Heart right ventricle (tissue), 16 donors: ENCODE measurements at places on chromosomes 13 and 19. TPM values are rescaled to one million over a fixed set of nuclear protein-coding genes. Genes with fewer than 3 reads are reported as not detected.

- DNase-seq, result no peak
Observed at GRCh38 chr19:54739587-54740497, 1.5 kb downstream of the KIR2DL3 start.

DNA sequence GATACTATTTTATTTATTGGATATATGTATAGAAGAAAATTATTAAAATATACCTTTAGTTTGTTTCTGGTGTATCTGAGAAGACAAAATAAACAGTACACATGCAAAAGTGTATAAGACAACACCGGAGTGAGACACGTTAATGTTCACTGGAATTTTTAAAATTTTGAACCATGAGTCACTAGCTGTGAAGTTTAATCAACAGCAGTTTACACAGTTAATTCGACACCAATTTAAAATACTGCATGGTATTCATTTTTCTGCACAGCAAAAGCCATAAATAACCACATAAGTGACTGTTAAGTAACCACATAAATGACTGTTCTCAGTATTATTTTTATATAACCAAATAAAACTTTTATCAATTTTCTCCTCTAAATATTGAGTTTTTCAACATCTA, 418.7 kb upstream of the NBEA start:
- no peak for DNase-seq

The ZNF441 gene
- 4.0 TPM for total RNA-seq

- no peak for DNase-seq
Observed at GRCh38 chr13:46817095-46817494, 20.1 kb upstream of the ESD start.

The IGFL2 gene
- not detected for total RNA-seq

- no peak for DNase-seq
Observed at GRCh38 chr13:39663958-39664357, 8.5 kb downstream of the COG6 start.

- DNase-seq, result no peak
Observed at GRCh38 chr19:34241513-34242337, 12.6 kb upstream of the GARRE1 start.

DNA sequence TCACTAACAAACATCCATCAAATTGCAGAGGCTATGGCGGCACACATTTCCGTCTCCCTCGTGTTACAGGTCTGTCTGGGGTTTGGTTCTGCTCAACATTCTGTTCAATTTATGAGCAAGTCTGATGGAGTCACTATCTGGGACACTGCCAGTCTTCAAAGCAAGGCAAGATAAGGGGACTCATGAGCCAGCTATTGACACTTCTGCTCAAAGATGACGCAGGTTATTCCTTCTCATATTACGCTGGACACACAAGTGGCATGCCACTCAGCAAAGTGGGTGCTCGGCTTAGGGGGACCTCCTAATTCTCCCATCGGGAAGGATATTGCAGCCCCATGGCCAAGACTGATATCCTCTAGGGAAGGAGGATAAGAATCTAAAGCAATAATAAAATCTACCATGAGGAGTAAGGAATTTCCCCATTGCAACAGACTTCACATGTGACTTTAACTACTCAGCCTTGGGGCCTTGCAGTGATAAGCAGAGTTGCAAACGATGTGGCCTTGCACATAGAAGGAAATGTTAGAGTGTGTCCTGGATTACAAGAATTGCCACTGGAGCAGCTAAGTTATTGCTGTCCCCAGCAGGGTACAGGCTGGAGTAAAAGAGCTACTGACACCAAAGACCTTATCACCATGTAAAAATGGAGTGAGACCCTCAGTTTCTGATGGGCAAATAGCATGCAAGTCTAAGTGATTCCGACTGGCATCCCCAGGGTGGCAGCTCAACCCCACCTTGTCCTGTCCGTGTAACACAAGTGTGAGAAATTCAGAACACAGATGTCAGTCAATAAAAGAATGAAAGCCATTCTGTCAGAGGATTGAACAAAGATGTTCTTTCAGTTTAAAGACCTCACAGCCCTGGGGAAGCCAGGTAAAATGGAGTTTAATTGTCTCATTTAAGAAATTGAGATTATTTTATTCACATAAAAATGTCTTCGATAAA, 306.1 kb downstream of the IRS2 start:
- DNase-seq, result no peak

The APOE gene
- total RNA-seq, result 10.4 TPM

DNA sequence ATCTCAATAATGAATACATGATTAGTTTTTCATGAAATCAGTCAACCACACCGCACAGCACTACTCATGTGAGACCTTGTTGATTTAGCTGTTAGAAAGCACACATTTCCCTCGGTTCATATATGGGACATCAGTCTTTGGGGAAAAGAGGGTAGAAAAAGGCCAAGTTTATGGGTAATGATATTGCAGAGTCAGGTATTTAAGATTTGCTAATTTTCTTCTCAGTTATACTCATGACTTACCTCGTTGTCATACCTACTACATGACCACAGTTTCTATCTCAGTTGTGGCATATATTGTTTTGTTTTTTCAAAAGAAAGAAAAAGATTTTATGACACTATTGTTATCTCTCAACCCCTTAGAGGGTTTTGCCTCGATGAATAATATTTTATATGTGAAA, 165.6 kb downstream of the POU4F1 start:
- DNase-seq, result no peak

- no peak for DNase-seq
Observed at GRCh38 chr13:105272660-105273631, 1262.5 kb downstream of the EFNB2 start.

DNA sequence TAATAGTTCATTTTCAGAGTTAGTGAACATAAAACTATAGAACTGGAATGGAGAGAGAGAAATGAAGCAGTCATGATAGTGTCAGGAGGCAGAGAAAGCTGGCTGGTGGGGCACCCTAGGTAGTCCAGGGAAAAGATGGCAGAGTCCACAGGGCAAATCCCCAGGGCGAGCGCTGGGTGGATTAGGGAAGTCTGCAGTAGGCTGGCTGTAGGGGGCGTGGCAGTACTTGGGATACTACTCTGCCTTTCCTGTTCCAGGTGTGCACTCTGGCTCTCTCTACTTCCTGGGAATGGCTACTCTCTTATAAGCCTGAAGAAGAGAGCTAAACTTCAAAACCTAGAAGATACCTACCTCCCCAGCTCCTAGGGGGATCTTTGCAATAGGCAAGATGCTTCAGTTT, 232.9 kb upstream of the SLC10A2 start:
- DNase-seq, result no peak

- no peak for DNase-seq
Observed at GRCh38 chr13:102510072-102510471, 86.7 kb upstream of the TPP2 start.

The ANKLE1 gene
- 0.15 TPM for total RNA-seq

The FUT2 gene
- total RNA-seq, result not detected

- DNase-seq, result no peak
Observed at GRCh38 chr19:6088602-6089049, 21.7 kb downstream of the RFX2 start.

DNA sequence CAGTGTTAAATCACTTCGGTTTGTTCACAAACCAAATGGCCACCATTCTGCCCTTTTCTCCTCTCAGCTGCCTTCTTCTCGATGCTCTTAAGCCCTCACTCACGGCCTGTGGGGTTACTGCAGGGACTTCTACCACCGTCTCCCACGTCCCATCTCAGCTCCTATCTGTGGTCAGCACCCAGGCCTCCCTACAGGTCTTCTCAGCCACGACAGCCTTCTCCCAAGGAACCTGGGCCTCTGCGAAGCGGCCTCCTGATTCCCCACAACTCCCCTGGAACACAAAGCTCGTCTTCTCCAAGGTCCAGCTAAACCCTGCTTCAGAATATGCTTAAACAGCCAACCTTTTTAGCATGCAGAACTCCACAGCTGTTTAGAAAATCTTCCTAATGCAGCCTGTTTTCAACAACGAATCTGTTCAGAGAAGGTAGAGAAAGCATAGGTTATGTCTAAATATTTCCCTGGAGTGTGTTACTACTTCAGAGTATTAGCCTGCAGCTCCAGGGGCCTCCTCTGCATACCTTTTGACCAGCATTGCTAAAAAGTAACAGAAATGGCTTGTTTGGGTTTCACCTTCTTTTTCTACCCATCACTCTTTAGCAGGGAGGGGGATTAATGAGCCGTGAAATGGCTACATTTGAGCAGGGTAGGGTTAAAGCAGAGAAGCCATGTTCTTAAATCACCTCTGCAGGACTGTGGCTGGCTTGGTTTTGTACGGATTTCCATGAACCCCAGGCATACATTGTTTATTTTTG, 104.0 kb downstream of the COL4A2 start:
- DNase-seq, result no peak

- peak; percentile 68 for DNase-seq
Observed at GRCh38 chr19:31338069-31338776, 11.0 kb downstream of the TSHZ3 start.

- no peak for DNase-seq
Observed at GRCh38 chr19:31160336-31160926, 188.8 kb downstream of the TSHZ3 start.

GRCh38 chr13:42574011-42574410, at the start of gene TNFSF11:
Gene TNFSF11 (plus strand): TSS chr13:42574152. CDS start chr13:42574304, 152 bp downstream.
- DNase-seq, result no peak

- DNase-seq, result peak; percentile 30
Observed at GRCh38 chr19:14116918-14117578, 514 bp downstream of the PRKACA start.

DNA sequence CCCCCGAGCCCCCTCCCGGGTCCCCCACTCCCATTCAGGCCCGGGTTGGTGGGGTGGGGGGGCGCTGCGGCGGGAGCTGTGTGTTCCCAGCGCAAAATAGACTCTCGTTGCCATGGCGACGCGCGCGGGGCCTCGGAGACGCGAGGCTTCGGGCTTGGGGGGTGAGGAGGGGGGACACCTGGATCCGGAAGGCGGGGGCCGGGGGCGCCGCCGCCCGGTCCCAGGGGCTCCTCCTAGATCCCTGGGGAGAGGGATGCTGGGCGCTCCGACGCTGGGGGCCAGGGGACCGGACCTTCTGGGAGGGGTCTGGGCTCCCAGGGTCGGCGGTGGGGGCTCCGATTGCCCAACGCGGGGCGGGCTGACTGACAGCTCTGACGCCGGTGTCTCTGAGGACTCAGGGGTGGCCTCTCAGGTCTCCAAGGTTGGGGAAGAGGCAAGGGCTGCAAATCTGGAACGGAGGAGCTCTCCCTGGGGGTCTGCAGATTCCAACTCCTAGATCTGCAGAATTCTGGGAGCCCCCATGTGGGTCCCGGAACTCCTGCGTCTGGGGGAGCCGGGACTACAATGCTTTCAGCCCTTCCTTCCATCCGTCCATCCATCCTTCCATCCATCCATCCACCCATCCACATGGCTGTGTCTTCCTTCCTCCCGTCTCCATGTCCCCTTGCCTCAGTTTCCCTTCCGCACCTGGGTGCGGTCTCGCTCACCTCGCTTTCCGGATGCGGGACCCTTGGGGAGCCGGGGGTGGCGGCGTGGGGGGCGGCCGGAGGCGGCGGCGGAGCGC, 9.1 kb upstream of the SHISA7 start:
- no peak for DNase-seq

The IPO5 gene
- total RNA-seq, result 124 TPM

The JAK3 gene
- total RNA-seq, result 16.9 TPM

The CEACAM3 gene
- total RNA-seq, result 0.47 TPM

DNA sequence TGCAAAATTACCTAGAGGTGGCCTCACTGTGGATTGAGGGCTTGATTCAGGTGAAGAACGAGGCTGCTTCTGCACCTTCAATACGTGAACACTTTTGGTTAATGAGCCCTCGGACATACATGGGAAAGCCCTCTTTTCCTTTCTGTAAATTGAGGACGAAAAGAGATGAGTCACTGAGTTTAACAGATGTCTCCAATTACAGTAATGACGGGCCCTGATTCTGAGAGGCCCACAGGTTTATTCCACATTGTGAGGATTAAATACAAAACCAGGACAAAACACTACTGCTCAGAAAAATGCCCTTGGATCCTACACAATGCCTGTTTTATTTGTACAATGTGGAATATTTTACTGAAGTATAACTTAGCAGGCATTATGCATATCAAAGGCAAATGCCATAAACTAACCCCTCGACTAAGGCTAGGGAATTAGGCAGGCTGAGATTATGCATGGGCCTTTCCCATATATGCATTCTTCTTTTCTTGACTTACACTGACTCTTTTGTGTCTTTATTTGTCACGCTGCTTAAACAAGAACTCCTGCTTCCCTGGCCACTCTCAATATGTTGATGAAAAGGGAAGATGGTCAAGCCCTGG, 819.9 kb downstream of the OLFM4 start:
- no peak for DNase-seq

DNA sequence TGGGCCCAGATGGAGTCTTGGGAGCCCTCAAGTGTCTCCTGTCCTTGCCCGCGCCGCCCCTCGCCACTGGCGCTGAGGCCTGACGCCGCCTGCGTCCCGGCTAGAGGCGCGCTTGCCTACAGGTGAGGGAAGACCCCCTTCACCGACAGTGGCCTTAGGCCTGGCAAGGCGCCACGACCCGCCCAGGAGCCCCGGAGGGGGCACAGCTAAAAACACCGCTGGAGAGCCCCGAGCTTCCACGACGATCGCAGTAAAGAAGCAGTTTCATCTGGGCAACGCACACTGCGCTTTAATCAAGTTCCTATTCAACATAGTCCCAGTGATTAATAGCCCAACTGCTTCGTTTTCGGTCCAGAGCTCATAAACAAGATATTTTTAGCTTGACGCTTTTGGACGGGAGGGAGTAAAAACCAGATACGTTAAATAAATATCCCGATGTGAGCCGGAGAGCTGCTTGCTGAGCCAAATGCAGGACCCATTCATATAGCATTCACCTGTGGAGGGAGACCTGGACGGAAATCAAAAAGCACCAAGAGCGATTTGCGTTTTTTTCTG, 1.5 kb upstream of the CEBPA start:
- DNase-seq, result no peak

GRCh38 chr19:45766869-45767346, 2.1 kb downstream of the SIX5 start:
- DNase-seq, result peak; percentile 55

The UGGT2 gene
- total RNA-seq, result 11.9 TPM
